ENCODE measurements at places on chromosomes 1 and 21. TPM values are rescaled to one million over a fixed set of nuclear protein-coding genes. Genes with fewer than 3 reads are reported as not detected.

- no peaks in the 10 kb centered on the region for H3K36me3 ChIP-seq
- no peak overlapping the region for H3K27ac ChIP-seq
- no peak for DNase-seq
- no peaks in the 10 kb centered on the region for H3K27me3 ChIP-seq
These were observed 194.9 kb downstream of the HIVEP3 start for GRCh38 chr1:41723786-41724185.

DNA sequence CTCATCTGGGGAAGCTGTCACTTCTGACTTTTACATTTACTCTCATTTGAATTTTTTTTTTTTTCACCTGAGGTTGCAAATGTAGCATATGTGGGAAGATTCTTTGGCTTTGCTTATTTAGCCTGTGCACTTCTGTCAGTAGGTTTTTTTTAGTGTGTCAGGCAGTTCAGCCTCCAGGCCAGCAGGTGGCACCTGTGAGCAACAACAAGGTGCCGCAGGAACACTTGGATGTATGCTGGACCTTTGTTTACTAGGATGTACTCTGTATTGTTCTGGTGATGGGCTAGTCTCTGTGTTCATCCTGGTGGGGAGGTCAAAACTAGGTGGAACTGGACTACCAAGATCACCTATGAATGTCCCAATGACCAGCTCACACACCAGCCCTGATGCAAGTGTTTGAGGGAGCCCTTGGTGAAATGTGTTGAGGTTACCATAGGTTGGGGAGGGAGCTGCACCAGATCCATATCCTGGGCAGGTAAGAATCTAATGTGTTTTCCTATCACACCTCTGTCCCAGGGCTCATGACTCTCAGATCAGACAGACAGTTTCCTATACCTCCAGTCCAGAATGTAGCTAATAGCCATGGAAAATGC, 618.2 kb downstream of the BRINP3 start:
- H3K36me3 ChIP-seq: no peaks in the 10 kb centered on the region
- H3K4me3 ChIP-seq: no peak overlapping the region
- no peak overlapping the region for H3K27ac ChIP-seq
- H3K4me1 ChIP-seq: no peaks in the 10 kb centered on the region
- H3K27me3 ChIP-seq: no peaks in the 10 kb centered on the region
- peak; percentile 35 for DNase-seq

GRCh38 chr1:205247130-205247921, 19.6 kb downstream of the TMCC2 start:
- H3K36me3 ChIP-seq: no peaks in the 10 kb centered on the region
- no peak for DNase-seq
- H3K27ac ChIP-seq: no peak overlapping the region
- no peaks in the 10 kb centered on the region for H3K4me1 ChIP-seq

DNA sequence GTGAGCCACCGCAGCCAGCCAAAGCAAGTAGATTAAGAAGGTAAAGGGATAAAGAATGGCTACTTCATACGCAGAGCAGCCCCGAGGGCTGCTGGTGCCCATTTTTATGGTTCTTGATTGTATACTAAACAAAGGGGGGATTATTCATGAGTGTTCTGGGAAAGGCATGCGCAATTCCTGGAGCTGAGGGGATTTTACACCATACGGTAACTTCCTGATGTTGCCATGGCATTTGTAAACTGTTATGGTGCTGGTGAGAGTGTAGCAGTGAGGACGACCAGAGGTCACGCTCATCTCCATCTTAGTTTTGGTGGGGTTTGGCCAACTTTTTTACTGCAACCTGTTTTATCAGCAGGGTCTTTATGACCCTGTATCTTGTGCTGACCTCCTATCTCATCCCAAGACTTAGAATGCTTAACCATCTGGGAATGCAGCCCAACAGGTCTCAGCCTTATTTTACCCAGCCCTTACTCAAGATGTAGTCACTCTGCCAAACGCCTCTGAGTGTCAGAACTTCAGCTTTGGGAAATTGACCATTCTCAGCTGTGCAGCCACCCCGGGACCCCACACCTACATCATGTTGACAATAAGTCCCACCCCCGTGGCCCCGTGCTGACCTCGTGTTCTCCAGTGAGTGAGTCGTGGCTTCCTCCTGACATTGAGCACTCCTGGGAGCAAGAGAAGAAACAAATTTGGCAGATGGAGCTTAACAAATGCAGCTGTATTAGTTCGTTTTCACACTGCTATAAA, 149.4 kb upstream of the COL6A1 start:
- no peaks in the 10 kb centered on the region for H3K4me1 ChIP-seq
- H3K36me3 ChIP-seq: no peaks in the 10 kb centered on the region
- no peaks in the 10 kb centered on the region for H3K27me3 ChIP-seq
- H3K4me3 ChIP-seq: no peak overlapping the region
- no peak overlapping the region for H3K27ac ChIP-seq

- no peak overlapping the region for H3K4me3 ChIP-seq
- no peaks in the 10 kb centered on the region for H3K4me1 ChIP-seq
- no peaks in the 10 kb centered on the region for H3K27me3 ChIP-seq
- H3K36me3 ChIP-seq: no peaks in the 10 kb centered on the region
- no peak overlapping the region for H3K27ac ChIP-seq
These were observed 82.6 kb downstream of the GRIK3 start for GRCh38 chr1:36951761-36952160.

- no peaks in the 10 kb centered on the region for H3K27me3 ChIP-seq
- H3K4me1 ChIP-seq: peaks cover 25% of the 10 kb centered on the region
- peaks cover 2% of the 10 kb centered on the region for H3K36me3 ChIP-seq
- no peak for DNase-seq
- H3K27ac ChIP-seq: no peak overlapping the region
These were observed 17.5 kb upstream of the MTARC1 start for GRCh38 chr1:220769205-220769604.

GRCh38 chr1:235417086-235417697, 50.0 kb downstream of the TBCE start:
- no peaks in the 10 kb centered on the region for H3K27me3 ChIP-seq
- DNase-seq: peak; percentile 48
- H3K27ac ChIP-seq: no peak overlapping the region

- no peak for DNase-seq
- H3K27me3 ChIP-seq: no peaks in the 10 kb centered on the region
- H3K4me1 ChIP-seq: no peaks in the 10 kb centered on the region
- no peak overlapping the region for H3K4me3 ChIP-seq
- H3K36me3 ChIP-seq: peaks cover 1% of the 10 kb centered on the region
These were observed 9.9 kb upstream of the SYTL1 start for GRCh38 chr1:27331922-27332321.

DNA sequence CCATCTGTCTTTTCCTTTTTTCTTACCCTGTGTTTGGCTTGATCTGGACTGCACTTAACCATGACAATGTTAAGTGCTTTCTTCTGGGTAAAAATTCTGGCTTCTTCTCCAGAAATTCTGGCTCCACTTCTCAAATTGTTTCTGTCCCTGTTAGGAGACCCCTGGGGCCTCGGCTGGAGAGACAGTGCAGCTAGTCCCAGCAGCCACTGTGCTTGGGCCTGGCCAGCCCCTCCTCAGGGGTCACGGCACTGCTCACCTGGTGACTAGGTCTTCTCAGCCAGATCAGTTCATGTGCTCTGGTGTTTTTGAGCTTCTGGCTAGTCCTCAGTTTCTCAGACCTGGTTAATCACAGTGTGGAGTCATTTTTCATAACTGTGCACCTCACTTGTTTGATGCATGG, 72.4 kb downstream of the ADARB1 start:
- no peak for DNase-seq
- no peaks in the 10 kb centered on the region for H3K4me1 ChIP-seq
- H3K4me3 ChIP-seq: no peak overlapping the region
- H3K36me3 ChIP-seq: no peaks in the 10 kb centered on the region

SPRR2E gene
- not detected for total RNA-seq

QSOX1 gene
- total RNA-seq: 17.0 TPM
